ENCODE measurements at places on chromosomes 2 and 18.

DNA sequence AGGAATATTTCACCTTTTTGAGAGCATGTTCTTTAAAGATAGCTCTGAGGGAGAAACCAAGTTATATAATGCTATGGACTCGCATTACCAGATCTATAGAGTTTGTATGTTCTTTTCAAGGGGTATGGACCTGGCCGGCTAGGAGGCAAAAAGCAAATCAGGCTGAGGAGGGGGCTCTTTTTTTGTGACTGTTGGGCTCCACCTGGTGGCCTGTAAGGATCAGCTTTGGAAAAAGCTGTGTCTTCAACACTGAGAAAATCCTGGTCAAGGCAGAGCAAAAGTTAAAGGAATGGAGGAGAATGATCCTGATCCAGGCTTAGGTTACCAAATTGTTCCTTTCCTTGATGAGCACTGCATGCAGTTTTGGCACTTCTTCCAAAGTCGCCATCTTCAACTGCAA is 180.5 kb downstream of the DIS3L2 start:
- peak; percentile 55 for DNase-seq

- DNase-seq: peak; percentile 36
Observed at GRCh38 chr2:225670111-225670974, 270.8 kb downstream of the NYAP2 start.

DNA sequence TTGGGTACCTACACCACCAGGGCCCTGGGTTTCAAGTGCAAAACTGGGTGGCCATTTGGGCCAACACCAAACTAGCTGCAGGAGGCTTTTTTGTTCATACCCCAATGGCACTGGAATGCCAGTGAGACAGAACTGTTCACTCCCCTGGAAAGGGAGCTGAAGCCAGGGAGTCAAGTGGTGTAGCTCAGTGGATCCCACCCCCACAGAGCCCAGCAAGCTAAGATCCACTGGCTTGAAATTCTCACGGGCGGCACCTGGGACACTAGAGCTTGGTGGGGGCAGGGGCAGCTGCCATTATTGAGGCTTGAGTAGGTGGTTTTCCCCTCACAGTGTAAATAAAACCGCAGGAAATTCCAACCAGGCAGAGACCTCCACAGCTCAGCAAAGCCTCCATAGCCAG is 46.0 kb upstream of the FAM110C start:
- no peak for DNase-seq

GRCh38 chr2:205612636-205613035 is 69.7 kb upstream of the NRP2 start:
- no peak for DNase-seq

DNA sequence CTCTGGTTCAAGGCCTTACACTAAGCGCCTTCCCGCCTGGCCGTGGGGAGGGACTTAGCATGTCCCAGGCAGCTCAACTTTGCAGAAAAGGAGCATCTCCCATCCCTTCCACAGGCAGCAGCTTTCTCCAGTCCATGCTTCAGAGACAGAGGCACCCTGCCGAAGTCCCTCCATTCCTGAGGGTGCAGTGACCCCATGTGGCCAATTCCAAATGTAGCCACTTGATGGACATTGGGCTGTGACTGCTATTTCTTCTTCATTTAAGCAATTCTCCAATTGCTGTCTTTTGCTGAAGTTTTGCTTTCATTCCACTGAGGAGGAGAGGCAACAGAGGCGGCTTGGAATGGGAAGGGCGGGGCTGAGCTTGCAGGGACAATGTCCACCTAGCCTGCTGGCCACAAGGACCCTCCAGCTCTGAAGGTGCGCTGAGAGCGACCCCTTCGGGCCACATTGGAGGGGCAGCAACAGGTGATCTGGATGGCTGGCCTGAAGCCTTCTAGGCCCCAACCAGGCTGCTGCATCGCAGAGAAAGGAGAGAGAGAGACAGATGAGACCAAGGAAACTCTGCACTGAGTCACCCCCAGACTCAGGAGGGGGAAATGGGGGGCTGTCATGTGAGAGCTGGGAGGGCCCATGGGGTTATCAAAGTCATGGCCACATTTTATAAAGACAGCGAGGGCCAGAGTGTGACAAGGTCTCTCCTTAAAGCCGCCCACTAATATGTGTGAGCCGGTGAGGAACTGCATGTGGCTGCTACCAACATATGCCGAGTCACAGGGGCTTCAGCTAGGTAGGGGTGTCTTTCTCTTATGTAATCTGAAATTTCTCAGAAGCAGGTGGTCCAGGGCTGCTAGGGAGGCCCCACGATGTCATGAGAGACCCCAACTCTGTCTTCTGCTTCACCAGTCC is 61.3 kb downstream of the LONRF2 start:
- DNase-seq: peak; percentile 66

GRCh38 chr2:206250041-206250897 is 24.2 kb upstream of the ZDBF2 start:
- DNase-seq: no peak

GRCh38 chr18:31064130-31064529 is 21.6 kb upstream of the DSC3 start:
- no peak for DNase-seq

GRCh38 chr18:49277395-49278036 is 182.9 kb downstream of the DYM start:
- no peak for DNase-seq

DNA sequence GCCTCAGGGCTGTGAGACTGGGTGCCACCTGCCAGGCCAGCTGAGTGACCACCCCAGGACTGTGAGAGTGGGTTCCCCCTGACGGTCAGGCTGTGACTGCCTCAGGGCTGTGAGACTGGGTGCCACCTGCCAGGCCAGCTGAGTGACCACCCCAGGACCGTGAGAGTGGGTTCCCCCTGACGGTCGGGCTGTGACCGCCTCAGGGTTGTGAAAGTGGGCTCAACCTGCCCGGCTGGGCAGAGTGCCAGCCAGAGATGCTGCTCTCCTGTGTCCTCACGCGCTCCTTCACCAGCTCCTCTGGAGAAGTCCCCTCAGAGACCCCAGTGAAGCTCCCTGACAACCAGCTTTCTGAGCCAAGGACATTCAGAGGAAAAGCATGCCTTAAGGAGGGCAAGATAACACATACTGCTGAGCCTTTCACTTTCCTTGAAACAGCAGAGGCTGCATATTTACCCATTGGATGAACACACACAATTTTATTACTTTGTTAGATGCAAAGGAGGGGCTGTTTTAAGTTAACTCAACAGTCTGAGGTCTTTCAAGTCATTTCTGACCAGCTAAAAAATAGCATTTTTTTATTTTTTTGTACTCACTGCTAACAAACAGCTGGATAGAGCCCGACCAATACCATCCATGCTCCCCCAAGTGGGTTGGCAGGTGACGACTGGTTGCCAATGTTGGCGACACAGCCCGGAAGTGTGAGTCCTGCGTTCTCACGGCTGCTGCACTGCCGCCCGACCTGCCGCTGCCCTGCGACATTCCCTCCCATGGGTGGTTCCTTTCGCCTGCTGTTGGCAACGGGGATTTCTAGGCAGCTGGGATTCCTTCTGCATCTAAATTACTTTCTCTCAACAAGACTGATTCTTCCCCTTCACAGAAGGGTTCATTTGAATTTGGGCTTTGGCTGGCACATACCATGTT is 70.7 kb downstream of the NDUFA10 start:
- peak; percentile 61 for DNase-seq

- peak; percentile 60 for DNase-seq
Observed at GRCh38 chr18:48656582-48656981, 117.8 kb downstream of the CTIF start.

GRCh38 chr18:25288340-25288938 is 63.5 kb downstream of the ZNF521 start:
- no peak for DNase-seq

DNA sequence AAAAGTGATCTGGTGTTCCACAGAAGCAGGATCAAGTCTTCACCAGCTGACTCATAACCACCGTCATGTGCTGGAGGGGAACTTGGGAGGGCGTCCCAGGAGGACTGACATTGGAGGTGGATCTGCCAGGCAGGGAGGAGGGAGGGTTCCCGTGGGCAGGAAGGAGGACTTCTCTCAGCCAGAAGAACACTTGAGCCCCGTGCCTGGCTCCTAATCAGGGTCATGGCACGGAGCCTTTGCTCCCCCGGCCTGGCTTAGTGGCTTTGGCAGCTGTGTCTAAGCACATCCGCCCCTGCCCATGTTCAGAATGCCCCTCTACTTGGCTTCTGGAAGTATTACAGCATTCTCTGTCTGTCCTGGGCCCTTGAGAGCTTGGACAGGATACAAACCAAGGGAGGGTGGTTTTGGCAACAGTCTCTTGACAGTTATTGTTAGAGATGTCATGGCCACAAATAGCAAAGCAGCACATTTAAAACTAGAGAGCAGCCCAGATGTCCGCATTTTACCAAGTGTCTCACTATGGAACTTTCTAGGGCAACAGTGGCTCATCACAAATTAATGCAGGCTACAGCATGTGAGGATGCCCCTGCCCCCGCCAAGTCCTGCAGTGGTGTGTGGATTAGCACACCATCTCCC is 11.5 kb downstream of the PPP1R7 start:
- no peak for DNase-seq

GRCh38 chr18:68960355-68960754 is 162.5 kb downstream of the CCDC102B start:
- no peak for DNase-seq

- no peak for DNase-seq
Observed at GRCh38 chr18:62690236-62690815, 25.0 kb upstream of the PHLPP1 start.

GRCh38 chr2:114022360-114023085 is 132.6 kb downstream of the ACTR3 start:
- no peak for DNase-seq

- DNase-seq: no peak
Observed at GRCh38 chr18:70416496-70416895, 127.7 kb downstream of the SOCS6 start.

DNA sequence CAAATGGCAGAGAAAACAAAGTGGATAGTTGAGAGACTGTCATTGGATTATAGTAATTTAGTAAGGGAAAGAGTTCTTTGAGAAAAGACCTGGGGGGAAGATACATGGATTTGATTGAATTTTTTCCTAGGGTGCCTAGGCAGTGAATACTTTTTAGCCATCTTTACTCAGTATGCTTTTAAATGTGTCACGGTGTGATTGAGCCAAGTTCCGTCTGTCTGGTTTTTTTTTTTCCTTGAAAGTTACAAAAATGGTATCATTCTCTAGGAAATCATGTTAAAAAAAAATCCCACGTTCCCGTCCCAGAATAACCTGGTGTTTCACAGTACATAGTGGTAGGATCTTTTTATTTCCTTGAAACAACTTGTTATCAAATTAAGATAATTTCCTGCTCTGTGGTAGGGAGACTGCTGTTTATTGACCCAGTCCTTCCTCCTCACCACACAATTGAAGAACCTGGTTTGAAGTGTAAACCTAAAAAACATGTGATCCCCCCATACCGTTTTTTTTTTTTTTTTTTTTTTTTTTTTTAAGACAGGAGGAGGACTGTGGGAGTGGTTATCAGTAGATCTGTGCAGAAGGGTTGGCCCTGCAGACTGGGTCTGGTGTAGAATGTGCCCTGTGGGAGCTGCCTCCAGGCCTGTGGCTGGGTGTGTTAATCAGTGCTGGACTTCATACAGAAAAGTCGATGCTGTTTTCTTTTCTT is 55.1 kb downstream of the DGKD start:
- DNase-seq: no peak

DNA sequence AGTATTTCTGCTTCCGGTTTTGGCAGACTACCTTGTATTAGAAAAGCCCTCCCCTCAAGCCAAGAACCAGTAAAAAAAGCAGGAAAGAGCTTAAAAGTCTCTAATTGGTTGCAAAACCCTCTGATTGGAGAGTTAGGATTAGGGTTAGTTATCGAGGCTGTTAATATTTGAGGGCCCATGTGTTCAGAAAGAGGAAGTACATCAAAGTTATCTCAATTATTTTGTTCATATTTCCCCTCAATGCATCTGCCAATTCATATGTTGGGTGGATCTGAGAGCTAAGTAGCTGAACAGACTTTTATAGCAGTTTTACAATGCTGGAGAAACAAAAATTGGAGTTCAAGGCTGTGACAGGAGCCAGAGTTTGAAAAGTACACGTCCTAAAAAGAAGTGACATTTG is 43.1 kb upstream of the KLHL14 start:
- DNase-seq: no peak

GRCh38 chr2:164747783-164748433 is 93.7 kb downstream of the COBLL1 start:
- no peak for DNase-seq

DNA sequence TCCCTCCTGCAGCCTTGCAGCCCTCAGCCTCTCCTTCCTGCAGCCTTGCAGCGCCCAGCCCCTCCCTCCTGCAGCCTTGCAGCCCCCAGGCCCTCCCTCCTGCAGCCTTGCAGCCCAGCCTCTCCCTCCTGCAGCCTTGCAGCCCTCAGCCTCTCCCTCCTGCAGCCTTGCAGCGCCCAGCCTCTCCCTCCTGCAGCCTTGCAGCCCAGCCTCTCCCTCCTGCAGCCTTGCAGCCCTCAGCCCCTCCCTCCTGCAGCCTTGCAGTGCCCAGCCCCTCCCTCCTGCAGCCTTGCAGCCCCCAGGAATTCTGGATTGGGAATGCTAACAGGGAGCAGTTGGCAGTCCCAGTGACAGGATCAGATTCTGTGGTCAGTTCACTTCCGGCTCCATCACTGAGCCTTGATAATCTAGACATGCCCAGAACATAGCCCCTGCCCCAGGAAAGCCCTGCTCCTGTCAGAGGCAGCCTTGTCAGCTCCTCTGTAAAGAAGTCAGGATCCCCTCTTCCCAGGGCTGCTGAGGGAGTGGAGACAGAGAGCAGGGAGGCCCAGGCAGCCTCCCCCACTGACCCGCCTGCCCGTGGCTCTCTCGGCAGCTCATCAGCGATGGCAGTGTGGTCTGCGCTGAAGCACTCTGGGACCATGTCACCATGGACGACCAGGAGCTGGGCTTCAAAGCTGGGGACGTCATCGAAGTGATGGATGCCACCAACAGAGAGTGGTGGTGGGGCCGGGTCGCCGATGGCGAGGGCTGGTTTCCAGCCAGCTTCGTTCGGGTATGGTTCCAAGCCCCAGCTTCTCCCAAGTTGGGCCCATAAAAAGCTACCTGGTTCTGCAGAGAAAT is 54.8 kb downstream of the FAM168B start:
- no peak for DNase-seq

DNA sequence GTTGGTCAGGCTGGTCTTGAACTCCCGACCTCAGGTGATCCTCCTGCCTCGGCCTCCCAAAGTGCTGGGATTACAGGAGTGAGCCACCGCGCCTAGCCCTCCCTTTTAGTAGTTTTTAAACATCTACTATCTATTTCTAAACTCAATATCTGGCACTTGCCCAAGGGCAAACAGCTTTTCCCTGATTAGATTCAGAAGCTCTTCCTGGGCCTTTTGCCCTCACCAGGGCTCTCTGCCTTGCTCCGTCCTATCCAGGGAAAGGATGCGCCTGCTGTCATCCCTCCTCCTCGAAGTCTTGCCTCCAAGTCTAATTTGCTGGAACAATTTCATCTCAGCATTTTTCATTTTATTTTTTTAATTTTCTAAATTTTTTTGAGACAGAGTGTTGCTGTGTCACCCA is 41.4 kb upstream of the FHOD3 start:
- no peak for DNase-seq

DNA sequence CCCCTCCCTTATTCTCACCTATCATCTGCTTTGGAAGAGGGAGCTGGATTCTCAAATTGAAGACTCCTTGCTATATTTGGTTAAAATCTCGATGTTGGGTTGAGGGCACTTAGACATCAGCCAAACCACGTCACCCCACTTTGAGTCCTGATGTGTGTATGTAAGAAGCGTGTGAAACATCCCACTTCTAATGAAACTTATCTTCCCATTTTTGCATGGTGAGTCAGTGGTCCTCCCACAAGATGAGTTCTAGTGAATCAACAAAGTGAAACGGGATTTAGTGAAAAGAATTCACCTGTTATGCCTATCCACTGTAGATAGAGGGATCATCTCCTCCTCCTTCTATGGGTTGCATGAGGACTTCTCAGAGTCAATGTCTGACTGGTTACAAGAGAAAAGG is 51.4 kb upstream of the SPRED2 start:
- no peak for DNase-seq

- peak; percentile 83 for DNase-seq
Observed at GRCh38 chr2:206981739-206982340, 42.5 kb downstream of the CPO start.

Measured in spinal cord (tissue), 10 donors.